T-cell (primary cell): ENCODE measurements at places on chromosomes 3 and 15.

GRCh38 chr3:16907243-16907642 is 22.5 kb downstream of the PLCL2 start:
- peak overlapping the region; percentile 50 for H3K27ac ChIP-seq
- peaks cover 44% of the 10 kb centered on the region for H3K4me1 ChIP-seq
- no peaks in the 10 kb centered on the region for H3K27me3 ChIP-seq
- peaks cover 4% of the 10 kb centered on the region for H3K36me3 ChIP-seq
- H3K4me3 ChIP-seq = no peak overlapping the region

DNA sequence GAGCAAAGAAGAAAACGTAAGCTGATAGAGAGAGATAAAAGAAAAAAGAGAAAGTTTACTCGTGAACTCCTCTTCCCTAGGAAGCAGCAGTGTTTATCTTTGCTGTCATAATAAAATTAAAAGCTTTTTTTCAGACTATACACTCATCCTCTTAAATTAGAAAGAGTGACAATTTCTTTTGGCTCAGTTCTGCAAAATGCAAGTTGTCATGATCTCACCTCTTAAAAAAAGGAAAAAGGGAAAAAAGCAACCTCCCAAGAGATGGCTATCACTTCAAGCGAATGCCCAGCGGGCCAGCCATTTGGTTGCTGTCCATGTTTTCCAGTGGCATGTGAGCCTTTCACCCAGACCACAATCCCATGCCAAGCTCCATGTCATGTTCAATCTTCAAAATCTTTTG is 7.0 kb upstream of the THBS1 start:
- H3K27me3 ChIP-seq = peaks cover 19% of the 10 kb centered on the region
- no peaks in the 10 kb centered on the region for H3K4me1 ChIP-seq
- DNase-seq = no peak
- no peaks in the 10 kb centered on the region for H3K36me3 ChIP-seq
- H3K4me3 ChIP-seq = no peak overlapping the region

DNA sequence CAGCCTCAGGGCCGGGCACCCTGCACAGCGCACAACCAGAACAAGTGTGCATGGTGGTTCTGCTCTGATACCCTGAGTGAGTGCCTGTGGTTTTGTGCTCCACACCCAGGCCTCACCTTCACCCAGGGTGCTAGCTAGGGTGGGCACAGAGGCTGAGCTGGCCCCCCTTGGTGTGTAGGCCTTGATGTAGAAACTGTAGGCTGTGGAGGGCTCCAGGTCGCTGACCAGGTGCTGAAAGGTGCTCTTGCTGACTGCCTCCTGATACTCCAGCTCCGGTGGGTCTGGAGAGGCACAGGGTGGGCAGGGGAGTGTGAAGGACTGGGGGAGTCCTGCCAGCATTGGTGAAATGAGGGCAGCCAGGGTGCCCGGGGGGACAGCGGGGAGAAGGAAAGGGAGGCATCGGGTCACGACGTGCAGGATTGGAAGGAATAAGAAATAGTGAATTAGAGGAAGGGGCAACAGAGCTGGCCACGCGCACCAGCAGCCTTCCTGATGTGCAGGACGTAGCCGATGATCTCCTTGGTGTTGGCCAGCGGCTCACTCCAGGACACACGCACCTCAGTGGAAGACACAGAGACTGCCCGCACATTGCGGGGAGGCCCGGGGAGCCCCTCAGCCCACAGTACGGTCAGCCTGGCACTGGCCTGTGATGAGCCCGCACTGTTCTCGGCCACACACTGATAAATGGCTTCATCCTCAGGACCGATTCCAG is 26.6 kb downstream of the RNU5B-1 start:
- no peak for DNase-seq
- no peak overlapping the region for H3K27ac ChIP-seq
- H3K4me1 ChIP-seq = no peaks in the 10 kb centered on the region
- no peak overlapping the region for H3K4me3 ChIP-seq

DNA sequence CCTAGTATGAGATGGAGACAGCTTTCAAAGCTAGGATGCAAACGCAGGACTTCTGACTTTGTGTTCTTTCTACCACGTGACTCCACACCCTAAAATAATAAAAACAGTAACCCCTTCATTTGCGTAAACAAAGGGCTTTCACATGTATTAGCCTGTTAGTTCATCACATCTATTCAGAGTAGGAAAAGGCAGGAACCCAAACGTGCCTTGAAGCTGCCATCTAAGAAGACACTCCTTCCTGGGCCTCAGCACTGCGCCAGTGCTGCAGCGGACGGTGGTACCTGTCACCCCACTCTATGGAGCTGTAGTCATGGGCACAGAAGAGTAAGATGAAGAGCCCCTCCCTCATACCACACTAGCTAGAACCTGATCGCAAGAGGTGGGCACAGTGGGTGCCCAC is 34.3 kb downstream of the PLD1 start:
- H3K27ac ChIP-seq = no peak overlapping the region
- H3K27me3 ChIP-seq = no peaks in the 10 kb centered on the region
- H3K4me3 ChIP-seq = no peak overlapping the region
- DNase-seq = no peak
- H3K36me3 ChIP-seq = no peaks in the 10 kb centered on the region

DNA sequence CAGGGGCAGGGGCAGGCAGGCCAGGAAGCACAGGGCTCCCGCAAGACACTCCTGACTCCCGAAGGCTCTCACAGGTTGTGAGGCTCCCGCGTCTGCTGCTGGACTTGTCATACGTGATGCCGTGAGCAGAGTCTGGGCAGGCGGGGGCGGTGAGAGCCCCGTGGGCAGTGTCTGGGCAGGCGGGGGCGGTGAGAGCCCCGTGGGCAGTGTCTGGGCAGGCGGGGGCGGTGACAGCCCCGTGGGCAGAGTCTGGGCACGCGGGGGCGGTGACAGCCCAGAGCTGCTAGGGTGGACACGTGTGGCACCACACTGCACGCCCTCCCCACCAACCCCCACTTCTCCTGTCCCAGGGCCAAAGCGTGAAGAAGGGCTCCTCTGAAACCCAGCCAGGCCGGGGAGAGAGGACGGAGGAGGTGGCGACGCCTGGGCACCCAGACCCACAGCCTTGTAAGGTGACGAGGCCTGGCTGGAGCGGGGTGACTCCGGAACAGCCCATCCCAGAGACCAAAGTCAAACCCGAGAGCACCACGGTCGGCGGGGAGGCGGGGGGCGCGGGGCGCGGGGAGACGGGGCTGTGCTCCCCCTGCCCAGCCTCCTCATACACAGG is 35.0 kb downstream of the TNK2 start:
- H3K27ac ChIP-seq = no peak overlapping the region
- no peak for DNase-seq
- H3K4me1 ChIP-seq = peaks cover 17% of the 10 kb centered on the region
